ENCODE measurements at places on chromosomes 1 and 21.

- DNase-seq: no peak
These were observed 346.6 kb upstream of the RUNX1 start for GRCh38 chr21:35395728-35396127.

DNA sequence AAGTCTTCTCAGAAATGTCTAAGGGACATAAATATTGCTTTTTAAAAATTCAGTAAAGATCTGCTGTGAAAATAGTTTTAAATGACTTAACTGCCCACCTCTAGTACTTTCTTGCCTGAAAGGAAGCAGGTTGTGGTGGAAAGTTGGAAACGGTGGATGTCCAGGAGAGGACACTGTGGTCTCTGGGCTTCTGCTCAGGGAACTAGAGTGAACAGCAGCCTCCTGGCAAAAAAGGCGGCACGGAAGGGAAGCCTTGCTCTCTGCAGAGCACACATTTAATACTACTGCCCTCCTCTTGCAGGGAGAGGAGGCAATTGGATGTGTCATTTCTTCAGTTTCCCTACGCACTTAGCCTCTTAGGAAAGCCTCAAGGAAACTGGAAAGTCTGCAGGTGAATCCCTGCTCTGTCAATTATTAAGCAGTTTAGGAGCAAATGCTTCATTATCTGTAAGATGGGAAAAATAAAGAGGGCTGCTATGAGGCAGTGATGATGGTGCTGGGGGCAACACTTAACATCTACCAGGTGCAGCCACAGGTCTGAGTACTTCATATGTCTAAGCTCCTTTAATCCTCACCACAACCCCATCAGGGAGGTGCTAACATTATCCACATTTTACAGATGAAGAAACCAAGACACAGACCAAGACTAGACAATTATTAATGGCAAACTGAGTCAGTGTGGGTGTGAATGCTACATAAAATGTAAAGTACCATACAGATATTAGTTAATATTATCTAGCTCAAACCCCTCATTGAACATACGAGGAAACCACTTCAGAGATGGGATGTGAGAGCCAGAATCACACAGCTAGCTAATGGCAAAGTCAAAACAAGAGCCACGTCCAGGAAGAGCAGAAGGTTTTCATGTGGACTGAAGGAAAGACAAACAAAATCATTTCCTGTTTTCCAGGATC lies 108.9 kb upstream of the ADAR start:
- no peak for DNase-seq

DNA sequence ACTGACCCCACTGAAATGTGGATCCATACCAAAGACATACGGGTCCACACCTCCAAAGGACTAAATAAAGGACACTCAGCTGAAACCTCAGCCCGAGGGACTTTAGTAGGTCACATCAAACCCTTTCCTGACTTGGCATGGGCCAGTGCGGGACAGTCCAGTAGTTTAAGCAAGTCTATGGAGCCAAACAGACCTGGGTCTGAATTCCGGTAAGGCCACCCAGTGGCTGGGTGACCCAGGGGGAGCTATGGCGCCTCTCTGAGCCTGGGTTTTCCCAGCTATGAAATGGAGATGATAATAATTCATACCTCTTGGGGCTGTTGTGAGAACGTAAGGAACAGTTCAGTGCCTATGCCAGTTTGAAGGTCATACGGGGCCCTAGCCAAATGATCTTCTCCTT lies 36.2 kb upstream of the ZBTB40 start:
- no peak for DNase-seq

GRCh38 chr1:1073743-1074587 lies at the start of gene RNF223:
TSS of gene RNF223 (minus strand) at chr1:1074306. CDS start at chr1:1072566, 1,740 bp downstream.
- DNase-seq: no peak

GRCh38 chr1:43431676-43432075 lies 22.1 kb downstream of the HYI start:
- no peak for DNase-seq

DNA sequence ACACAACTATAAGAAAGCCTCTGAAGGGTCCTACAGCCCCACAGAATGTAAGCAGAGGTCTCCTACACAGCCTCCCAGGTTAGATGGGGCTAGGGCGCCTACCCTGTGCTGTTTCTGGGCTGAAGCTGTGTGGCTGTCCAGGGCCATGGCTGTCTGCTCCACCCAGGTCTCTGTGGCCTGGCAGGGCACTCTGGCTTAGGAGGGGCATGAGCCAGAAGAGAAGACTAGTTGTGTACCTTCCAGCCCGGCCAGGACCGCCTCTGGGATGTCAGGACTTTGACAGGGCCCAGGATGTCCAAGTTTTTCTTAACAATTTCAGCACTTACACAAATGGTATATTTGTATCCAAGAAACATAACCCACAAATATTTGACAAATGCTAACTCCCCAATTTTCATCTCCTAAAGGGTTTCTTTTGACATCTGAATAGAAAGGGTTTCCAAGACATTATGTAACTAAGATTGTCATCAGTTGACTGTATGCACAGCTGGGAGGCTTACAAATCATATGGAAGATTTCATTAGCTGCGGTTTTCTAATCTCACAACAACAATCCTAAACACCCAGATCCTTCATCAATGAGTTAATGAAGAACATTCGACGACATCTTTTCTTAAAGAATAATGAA lies 80.5 kb downstream of the HSF2BP start:
- DNase-seq: no peak

DNA sequence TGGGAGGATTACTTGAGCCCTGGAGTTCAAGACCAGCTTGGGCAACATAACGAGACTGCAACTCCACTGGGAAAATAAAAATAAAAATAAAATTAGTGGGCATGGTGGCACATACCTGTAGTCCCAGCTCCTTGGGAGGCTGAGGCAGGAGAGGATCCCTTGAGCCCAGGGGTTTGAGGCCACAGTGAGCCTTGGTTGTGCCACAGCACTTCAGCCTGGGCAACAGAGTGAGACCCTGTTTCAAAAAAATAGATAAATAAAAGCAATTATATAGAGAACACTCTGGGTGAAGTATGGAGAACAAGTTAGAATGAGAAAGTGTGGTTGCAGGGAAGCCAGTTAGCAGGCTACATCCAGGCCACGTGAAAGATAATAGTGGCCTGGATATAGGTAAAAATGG lies 25.7 kb downstream of the CXADR start:
- DNase-seq: no peak

DNA sequence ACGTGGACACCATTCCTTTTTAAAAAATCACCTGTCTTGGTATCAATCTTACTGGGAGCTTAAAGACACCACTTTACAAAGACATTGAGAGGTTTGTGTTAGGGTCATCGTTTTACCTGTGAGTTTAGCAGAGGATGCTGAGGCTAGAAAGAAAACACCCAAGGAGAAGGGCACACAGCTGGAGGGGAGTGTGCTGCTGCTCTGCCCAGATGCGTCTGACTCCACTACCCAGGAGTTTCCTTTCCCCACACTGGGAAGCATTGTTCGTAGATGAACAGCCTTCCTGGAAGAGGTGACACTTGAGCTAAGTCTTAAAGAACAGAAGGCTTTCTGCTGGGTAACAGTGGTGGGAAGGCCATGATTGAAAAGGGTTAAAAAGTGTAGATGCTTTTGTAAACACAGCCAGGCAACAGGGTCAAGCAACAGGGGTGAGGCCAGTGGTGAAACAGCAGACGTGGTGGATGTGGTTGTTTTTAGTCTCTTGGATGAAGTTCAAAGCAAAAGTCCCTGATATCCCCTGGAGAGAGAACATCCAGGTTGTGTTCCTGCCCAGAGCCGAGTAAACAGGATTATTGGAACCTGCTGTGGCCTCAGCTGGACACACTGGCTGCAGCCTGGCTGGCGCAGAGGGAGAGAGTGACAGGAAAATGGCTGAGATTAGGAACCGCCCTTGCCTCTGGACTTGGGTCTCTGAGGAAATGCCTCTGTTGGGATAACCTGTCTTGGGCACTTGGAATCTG lies 198.6 kb upstream of the JUN start:
- no peak for DNase-seq

DNA sequence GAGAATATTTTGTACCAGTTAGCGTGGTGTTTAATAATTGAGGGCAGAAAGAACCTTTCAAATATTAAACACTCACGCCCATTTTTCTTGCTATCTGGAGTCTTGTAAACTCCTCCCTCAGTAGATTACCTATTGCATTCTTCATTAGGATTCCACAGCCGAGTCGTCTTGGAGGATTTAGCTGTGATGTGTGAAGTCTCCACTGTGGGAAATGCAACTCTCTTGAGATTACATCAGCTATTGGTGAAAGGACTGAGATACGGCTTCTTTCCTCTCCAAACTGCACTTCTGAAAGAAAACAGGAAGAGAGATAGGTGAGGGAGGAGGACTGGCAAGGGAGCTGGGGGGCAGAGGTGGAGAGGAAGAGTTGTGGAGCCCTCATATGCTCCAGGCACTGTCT lies 36.1 kb downstream of the ACTA1 start:
- DNase-seq: no peak

GRCh38 chr1:110375490-110375889 lies 15.3 kb downstream of the SLC16A4 start:
- no peak for DNase-seq

- DNase-seq: no peak
These were observed 30.9 kb upstream of the ID3 start for GRCh38 chr1:23590058-23590783.

DNA sequence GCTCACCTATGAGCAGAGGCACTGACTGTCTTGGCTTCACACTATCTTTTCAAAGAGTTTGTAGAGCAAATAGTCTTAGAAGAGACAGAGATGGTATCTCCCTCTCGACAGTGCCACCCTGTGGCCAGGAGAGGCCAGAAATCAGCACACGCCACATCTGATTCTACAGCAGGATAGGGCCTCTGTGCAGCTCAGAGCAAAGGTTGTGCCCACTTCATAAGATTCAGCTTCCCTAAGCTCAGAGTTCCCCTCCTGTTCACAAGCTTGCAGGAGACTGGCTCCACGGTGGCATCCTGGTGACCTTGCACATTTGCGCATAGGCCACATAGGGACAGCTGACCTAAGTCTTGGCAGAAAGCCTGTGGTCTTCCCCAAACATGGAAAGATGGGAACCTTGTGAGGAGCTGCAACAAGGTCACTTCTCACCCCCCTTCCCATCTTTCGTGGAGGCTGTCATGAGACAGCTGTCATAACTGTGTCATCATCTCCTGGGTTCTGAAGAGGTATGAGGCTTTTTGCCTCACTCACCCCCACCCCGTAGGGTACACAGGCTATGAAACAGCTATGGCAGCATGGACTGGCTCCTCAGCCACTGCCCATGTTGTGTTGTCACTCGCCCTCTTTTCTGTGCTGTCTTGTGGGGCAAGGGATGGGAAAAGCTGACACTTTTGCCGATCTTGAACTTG lies 3.0 kb downstream of the ITLN2 start:
- DNase-seq: no peak

DNA sequence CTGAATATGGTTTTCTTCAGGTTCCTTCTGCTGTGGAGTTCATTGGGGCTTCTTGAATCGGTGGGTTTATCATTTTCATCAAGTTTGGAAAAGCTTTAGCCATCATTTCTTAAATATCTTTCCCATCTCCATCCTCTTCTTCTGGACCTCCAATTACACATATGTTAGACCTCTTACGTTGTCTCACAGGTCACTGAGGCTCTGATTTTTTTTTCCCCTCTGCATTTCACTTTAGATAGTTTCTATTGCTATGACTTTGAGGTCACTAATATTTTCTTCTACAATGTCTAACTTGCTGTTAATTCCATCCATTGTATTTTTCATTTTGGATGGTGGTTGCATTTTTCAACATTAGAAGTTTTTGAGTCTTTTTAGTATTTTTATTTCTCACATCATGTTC lies 47.3 kb upstream of the CASZ1 start:
- no peak for DNase-seq

DNA sequence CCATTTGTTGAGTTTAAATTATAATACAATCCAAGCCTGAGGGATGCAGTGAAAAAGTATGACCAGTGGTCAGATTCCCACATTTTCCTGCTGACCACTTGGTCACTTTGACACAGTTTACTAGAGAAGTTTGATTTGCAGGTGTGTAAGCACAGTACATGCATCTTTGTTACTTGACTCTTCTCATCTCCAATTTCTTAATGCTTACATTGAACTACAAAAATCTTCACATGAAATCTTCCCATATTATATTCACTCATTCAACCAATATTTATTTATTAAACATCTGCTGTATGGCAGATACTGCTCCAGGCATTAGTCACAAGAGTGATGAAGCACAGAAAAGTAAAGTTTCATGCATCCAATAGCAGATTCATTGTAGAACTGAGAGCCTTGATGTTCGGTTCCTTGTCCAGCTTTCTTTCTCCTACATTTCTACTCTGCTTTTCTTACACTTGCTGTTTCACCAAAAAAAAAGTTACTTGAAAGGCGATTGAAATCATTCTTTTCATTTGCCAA lies 211.7 kb downstream of the NFIA start:
- no peak for DNase-seq

DNA sequence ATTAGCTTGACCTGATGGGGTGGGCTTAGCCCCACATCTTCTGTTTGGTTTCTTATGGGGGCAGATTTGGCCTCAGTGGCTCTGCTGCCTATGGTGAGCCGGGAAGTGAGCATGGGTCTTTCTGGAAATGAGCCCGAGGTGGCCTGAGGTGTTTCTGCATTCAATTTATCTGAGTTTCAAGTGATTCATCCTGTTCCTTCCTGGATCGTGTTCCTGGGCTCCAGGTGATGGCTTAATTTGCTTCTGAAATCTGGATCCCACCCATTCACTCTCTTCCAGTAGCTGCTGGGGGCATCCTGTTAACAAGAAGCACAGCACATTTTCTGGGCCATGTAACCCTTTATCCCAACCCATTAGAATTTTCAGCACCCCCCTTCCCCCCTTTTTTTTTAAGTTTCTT lies 324.6 kb downstream of the CAMTA1 start:
- no peak for DNase-seq

DNA sequence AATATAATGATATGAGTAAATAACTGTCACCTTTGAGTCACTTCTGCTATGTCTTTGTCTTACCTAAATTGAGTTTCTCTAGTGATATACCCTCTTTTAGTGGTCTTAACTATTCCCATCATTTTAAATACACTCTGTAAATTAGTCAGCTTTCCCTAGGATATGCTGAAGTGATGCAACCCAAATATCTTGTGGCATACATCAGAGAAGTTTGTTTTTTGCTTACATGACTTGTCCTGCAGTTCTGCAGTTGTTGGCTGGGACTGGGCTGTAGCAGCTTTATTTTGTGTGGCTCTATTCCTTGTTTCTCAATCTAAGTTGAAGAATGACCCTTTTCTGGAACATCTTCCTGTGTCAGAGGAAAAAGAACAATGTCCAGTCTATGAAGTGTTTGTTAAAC lies 76.4 kb downstream of the TTC3 start:
- no peak for DNase-seq

GRCh38 chr1:37128091-37128490 lies 93.8 kb upstream of the GRIK3 start:
- DNase-seq: no peak
